Neural progenitor cell (in vitro differentiated cells): ENCODE measurements at places on chromosomes 5 and 9.
A peak's percentile ranks its signal among the peaks of the same experiment; 100 is the strongest.

- no peak for DNase-seq
Measured at GRCh38 chr5:4124221-4124970, 528.8 kb downstream of the IRX1 start.

GRCh38 chr5:116557669-116558271, 16.9 kb downstream of the SEMA6A start:
- DNase-seq, result peak; percentile 44

DNA sequence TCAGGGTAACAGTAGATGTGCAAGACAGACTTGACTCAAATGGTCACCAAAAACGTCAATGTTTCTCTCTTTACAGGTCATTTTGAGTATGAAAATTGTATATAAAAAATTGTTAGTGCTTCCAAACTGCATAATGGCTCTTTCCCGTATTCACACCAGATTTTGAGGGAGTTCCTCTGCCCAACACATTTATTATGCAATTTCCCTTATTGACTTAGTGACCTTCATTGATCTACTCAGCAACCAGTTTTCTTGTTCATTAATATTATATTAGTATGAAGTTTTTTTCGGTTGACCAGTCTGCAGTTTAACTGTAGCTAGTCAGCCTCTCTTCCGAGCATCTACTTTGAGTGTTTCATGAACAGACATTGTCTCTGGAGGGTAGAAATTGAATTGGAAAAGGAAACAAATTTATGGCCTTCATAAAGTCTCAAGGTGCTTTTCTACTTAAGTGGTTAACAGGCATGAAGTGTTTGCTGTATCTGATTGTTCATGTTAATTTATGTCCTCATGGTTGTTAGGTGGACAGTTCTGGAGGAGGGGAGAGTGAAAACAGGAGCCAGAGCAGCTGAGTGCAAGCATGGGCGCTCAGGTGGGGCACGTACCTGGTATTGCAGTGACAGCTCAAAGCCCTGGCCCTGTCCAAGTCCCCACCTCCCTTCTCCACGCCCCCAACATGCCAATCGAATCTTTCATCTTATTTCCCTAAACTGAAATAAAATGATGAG, 240.2 kb downstream of the RFK start:
- DNase-seq, result no peak

- DNase-seq, result peak; percentile 5
Measured at GRCh38 chr9:122991370-122991830, 42.1 kb upstream of the GPR21 start.

DNA sequence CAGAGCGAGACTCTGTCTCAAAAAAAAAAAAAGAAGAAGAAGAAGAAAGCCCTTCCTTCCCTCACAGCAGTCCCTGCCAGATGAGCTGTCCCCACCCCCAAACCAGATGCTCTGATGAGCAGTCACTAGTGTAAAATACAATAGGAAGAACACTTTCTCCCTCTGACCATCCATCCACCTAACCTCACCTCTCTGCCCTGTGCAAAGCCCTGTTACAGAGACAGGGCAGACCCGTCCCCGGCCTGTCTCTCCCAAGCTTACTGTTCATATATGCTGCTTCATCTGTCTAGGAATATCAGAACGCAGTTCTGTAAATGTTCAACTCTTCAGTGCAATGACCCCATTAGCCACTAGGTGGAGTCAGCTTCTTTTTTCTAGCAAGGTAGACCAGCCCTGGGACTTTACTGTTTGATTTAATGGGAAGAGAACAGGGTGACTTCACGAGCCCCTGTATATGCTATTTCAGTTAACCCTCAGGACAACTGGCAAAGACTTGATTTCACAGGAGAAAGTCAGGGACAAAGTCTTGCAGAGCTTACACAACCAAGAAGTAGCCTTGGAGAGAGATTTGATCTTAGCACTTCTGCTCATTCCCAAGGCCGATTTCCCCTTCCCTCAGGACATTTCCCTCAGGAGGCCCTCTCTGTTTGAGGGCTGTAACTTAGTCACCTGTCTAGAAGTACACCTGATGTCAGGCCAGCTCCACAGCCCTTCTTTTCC, 14.9 kb upstream of the FGFR4 start:
- DNase-seq, result peak; percentile 82

GRCh38 chr5:35129921-35130485, 82.3 kb upstream of the AGXT2 start:
- no peak for DNase-seq

GRCh38 chr5:8391911-8392310, 523.0 kb downstream of the MTRR start:
- no peak for DNase-seq

DNA sequence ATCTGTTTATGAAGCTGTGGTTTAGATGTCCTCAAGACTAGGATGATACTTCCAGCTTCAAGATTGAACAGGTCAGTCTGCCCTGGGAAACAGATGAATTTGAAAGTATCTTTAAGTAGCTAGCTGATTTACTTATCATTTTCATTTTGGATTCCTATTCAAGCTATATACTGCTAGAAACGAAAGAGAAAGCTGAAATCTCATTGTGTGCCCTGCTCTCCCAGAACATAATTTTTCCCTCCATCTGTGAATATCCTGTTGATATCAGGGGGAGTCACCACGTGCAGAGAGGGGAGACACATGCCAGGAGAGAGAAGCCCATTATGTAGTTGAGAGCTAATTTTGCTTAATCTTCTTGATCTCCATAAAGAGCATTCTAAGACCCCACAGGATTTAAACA, 439.1 kb downstream of the NR2F1-AS1 start:
- DNase-seq, result no peak

DNA sequence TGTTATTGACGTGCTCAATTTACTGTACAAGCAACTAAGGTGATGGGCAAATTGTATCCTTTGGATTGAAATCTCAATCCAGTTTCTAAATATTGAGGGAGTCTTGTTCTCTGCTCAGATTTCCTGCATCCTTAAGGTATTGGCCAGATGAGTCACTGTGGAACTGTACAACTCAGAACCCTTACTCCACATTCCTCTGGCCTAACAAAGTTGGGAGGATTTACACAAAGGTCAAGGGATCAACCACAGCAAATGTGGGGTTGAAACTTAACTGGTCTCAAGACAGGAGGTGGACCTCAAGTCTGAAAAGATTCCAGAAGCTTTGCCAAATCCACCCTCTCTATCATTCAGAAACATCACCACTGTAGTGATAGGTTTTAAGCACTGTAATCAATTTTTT, 81.5 kb upstream of the AGXT2 start:
- DNase-seq, result no peak

- DNase-seq, result no peak
Measured at GRCh38 chr9:132487980-132488535, 78.0 kb downstream of the CFAP77 start.

DNA sequence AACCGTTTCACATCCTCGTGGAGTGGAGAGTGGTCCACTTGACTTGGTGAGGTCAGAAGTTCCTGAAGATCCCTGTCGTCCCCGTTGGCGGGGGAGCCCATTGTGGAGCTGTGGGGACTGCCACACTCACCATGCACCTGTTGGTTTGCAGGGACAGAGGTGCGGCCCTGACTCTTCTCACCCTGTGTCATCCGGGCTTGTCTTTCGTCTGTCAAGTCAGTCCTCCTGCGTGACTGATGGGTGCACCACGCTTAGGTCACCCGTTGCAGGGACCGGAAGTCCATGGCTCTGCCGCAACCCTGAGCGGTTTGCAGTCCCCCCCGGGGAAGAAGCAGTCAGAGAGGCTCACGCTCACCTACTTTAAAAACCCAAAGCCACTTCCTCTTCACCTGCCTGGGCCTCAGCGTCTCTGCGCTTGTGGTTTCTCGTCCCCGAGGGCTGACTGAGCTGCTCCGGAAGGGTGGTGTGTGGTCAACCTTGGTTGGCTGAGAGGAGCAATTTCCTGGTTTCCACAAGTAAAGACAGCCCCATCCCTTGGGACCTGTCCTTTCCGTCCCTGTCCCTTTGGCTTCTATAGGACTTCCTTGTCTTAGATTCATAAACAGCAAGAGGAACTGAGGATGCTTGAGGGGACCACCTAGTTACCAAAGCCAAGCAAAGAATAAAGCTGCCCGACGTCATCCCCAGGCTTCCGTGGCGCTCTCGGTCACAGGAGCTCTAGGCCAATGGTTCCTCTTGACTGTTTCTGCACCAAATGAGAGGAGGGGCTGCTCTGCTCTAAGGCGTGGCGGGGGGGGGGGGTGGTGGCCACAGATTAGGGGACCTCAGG, 53.2 kb downstream of the USP20 start:
- DNase-seq, result no peak

- no peak for DNase-seq
Measured at GRCh38 chr9:27090231-27090630, 18.8 kb upstream of the TEK start.

DNA sequence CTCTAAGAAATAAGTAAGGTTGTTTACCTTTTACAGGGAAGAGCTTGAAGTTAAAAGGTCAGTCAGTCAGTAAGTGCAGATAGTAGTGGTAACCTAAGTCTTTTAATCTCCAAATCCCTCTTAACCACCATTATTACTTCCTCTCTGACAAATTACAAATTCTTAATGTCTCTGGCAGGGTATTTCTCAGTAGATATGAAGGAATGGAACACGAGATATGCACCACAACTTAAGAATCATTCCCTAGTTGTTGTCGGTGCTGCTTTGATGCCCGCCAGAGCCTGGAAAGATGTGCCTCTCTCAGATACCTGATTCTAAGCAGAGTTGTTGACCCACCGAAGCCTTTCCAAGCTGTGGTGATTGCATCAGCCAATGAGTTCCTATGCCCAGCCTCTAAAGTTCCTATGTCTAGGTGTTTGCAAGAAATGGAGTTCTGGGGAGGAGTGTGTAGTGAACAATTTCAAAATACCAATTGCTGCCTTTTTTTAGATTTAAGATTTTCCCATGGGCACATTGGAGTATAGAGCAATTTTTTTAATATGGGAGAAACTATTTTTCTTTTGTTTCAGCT, 78.5 kb downstream of the CD180 start:
- DNase-seq, result no peak

DNA sequence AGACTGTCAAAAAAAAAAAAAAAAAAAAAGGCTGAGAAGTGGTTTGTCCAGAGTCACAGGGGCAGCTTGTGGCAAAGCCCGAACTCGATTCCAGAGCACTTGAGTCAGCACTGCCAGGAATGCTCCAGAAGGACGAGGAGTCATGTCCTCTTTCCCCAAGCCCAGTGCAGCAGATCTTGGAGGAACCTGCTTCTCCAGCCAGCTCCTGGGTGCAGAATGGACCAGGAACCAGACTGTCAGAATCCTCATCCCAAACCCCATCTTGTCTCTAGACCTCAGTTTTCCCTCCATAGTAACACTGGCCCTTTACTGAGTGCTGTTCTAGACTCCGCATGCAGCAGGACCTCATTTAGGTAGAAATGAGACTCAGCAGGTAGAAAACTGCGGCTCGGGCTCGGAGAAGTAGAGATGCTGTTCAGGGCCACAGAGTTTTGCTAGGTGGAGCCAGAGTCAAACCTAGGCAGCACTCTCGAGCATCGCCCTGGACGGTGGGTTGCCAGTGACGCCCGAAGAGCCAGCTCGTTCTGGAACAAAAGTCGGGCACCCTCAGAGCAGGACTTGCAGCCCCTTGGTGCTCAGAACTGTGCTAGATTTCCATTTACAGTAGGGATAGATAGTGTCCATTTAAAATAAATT, 15.4 kb downstream of the CD74 start:
- DNase-seq, result no peak

DNA sequence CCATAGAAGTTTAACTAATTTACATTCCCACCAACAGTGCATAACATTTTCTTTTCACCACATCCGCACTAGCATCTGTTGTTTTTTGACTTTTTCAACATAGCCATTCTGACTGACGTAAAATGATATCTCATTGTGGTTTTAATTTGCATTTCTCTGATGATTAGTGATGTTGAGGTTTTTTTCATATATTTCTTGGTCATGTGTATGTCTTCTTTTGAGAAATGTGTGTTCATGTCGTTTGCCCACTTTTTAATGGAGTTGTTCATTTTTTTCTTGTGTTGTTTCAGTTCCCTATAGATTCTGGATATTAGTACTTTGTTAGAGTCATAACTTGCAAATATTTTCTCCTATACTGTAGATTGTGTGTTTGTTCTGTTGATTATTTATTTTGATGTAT, 163.4 kb downstream of the FER start:
- no peak for DNase-seq

DNA sequence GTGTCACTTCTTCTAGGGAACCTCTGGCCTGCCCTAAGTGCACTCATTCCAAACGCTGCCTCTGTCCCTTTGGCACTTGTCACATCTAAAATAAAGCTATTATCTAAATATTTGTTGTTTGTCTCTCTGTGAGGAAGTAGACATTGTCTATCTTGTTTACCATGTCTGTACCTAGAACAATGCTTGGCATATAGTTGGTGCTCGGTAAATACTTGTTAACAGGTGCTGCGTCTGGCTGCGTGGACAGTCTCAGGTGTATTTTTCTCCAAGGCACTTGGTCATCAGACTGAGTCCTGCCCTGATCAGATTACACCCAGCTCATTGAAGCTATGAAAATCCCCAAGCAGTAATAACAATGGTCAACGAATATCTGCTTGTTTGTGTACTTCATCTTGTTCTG, 174.9 kb upstream of the SMIM23 start:
- DNase-seq, result no peak

DNA sequence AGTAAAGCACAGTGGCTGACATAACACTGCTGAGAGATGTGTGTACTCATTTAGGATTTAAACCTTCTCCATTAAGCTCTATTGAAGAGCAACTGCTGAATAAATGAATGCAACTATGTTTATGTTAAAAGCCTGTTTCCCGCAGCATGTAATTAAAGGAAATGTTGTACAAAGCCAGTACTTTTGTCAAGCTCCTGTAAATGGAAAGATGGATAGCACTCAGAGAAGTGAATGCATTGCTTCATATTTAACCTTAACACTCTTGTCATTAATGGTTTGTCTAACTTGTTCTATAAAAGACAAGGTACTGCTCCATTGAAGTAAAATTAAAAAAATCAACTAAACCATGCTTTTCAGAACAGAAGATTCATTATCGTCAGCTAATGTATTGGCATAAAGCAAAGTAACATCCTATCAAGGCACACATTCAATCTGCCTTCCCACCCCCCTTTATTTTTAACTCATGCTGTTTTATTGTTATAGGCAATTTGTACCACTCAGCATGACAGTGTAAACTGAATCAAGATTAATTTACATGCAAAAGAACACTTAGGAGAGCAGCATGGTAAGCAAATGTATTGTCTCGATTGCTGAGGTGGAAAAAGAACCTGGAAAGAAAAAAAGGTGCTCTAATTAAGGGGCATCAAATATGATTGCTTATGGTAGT, 240.9 kb upstream of the TBCA start:
- peak; percentile 64 for DNase-seq

DNA sequence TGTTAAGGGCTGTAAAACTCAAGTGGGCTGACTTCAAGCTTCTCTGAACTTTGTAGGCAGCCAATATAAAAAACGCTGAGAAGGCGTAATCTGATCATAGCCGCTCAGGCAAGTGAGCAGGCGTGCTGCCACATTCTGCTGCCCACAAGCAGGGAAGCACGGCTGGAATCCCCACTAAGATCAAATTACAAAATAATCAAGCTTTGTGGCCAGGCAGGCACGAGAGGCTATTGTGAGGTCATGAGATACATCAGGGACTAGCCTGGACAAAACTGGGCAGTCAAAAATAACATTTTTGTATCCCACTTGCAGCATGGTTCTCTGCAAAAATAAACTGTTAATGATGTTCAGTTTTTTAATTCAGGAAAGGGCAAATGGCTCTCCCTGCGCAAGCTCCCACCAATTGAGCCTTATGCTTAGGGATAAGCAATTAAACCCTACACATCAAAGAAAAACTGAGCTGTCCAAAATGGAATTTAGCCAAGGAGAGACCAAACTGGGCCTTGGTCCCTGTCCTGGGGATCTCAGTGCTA, 64.0 kb downstream of the POU5F2 start:
- DNase-seq, result peak; percentile 88

GRCh38 chr5:72436796-72437471, 70.3 kb downstream of the ZNF366 start:
- no peak for DNase-seq
